AG04450 (cell line): ENCODE measurements at places on chromosomes 6 and 20.

- no peak for DNase-seq
Observed at GRCh38 chr20:44477151-44477550, 1.5 kb downstream of the TTPAL start.

DNA sequence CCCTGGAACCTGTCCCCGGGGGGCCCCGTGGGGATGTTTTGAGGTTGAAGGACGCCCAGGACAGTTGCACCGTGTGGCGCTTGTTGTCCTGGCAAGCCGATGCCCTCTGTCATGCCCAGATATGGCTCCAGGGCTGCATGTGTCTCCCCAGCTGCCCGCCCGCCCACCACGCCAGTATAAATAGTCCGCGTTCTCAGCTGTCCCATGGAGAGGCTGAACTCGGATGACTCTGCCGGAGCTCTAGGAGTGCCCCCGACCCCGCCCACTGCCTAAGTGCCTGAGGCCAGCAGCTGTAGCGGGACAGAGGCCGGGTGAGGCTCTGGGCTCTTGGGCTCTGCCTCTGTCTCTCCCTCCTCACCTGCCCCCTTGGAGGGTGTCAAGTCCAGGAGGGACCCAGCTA is 83.0 kb upstream of the GATA5 start:
- no peak for DNase-seq

DNA sequence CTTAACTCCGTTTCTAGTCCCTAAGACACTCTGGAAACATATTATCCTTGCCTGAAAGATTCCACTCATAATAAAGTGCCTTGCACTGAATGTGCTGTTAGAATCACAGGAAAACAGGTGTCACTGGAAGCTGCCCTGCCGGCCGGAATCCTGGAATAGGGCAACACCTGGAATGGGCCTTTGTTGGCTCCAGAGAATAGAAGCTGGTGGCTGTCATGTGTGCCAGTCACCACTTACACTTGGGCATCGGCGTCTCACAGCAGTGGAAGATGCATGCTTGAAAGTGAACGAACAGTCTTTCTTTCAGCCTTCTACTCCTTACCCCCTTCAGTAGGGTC is 90.8 kb upstream of the AFDN start:
- no peak for DNase-seq

DNA sequence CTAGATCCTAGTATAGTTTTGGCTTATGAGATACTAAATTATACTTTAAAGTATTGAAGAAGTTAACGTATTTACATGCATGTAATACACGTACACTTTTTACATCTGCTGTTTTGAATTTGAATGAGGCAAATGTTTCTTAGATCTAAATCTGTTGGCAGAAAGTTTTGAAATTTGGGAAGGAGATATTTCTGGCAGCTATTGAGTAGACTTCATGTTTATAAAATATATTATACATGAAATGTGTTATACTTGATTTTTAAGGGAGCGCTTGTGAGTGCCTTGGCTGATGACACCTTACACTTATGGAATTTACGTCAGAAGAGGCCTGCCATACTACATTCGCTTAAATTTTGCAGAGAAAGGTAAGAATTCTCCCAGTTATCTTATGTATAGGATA is 34.7 kb downstream of the STXBP5 start:
- DNase-seq = no peak

DNA sequence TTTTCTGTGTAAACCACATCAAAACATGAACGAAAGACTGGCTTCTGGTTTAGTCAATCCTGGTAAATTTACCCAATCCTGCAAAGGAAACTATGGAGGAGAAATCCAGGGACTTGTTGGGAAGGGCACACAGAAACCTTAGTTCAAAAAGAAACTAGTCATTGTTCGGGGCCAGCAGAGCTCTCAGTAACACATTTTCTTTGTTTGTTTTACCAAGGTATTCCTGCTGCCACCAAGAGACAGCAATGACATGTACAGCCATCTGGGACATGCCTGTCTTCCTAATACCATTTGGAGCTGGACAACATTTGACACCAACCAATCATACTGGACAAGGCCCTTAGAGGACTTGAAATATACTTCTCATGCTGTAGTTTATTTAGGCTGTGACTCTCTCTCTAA is 8.3 kb downstream of the OARD1 start:
- DNase-seq = no peak

DNA sequence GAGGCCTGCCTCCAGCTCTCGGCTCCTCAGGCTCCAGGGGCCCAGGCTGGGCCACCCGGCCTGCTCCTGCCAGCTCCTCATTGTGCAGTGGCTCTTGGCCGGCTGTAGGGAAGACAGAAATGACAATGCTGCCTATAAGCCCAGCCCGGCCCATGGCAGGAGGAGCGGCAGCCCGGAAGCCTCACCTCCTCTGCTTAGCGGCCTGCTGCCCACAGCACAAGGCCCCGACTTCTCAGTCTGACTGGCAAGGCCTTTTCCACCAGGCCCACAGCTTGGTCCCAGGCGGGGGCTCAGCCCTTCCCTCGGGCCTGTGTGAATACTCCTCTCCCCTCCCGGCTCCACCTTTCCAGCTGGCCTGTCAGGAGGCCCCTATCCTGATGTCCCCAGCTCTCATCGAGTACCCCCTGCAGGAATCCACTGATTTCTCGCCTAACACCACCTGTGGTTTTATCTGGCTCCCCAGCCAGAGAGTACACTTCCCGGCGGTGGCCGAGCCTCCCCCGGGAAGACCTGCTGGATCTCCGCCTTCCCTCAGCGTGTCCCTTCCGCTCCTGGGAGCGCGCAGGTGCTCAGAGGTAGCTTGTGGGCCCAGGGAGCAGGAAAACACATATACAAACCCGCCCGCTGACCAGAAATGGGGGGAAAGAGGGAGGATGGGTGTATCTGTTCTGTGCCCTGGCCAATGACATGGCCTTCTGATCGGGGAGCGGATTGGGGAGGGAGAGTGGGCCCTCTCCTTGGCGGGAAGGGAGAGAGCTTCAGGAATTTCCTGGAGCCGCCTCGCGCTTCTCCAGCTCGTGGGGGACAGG is 963 bp downstream of the DDRGK1 start:
- no peak for DNase-seq

- DNase-seq = no peak
Observed at GRCh38 chr6:18410412-18410811, 23.3 kb downstream of the RNF144B start.

GRCh38 chr6:131954059-131954774 is 3.0 kb upstream of the CCN2 start:
- DNase-seq = no peak

DNA sequence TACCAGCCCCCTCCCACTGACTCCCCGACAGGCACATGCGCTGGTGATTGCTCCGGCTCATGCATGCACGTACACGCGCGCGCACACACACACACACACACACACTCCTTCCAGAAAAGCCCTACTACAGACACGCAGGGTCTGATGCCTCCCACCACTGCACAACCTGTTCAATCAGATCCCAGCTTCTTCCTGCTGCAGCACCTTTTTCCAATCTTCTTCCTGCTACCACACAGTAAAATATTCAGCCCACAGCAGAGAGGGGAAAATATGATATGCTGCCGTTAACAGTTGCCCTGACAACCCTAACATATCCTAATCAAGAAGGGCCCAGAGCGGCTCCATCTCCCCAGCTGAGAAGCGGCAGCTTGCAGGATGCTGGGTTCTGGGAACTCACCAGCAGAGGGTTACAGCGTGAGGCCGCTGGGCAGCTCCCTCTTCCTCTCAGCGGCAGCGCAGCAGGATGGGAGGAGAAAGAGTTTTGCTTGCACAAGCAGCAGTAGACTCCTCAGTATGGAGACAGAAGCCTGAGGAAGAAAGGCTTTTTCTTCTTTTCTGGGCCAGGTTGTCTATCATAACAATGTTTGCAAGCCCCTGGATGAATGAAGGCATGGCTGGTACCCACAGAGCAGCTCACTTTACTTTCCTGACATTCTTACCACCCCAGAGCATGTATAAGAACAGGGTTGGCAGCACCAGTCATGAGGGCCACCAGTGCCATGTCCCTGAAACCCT is 23.9 kb downstream of the MAP7 start:
- peak; percentile 41 for DNase-seq

DNA sequence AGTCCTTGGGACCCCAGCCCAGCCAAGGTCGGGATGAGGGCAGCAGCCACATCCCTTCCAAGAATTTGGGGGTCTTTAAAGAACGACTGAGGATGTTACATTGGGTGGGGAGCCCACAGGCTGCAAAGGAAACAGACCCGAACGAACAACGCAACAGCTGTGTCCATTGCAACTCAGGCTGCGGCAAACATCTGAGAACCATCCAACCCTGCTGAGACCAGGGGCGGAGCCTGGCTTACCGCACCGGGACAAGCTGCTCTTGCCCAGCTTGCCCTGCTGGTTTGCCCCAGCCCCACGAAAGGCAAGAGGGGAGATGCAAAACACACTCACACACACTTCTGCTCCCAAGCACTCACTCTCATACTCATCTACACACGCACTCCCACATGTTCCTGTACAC is 21.5 kb upstream of the TAF4 start:
- no peak for DNase-seq

- no peak for DNase-seq
Observed at GRCh38 chr6:144957236-144957937, 672.3 kb downstream of the UTRN start.

DNA sequence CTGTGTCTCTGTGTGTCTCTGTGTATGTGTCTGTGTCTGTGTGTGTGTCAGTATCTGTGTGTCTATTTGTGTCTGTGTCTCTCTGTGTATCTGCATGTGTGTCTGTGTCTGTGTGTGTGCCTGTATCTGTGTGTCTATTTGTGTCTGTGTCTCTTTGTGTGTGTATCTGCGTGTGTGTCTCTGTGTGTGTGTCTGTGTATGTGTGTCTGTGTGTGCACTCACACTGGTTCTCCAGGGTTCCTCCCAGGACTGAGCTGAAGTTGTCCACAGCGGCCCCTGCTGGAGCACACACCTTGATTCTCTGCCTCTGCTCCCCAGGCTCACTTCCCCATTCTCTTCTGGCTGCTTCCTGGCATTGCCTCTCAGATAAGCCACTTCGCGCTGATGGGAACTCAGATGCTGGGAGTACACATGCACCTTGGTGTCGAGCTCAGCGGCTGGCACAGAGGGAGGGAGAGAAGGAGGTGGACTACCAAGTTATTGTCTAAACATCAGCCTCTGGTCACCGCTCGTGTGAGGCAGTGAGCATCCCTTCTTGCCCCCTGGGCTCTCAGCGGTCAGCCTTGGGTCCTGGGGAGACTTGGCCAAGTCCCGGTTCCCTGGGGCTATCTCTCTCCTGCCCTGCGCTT is 104.9 kb upstream of the NXT1 start:
- no peak for DNase-seq

DNA sequence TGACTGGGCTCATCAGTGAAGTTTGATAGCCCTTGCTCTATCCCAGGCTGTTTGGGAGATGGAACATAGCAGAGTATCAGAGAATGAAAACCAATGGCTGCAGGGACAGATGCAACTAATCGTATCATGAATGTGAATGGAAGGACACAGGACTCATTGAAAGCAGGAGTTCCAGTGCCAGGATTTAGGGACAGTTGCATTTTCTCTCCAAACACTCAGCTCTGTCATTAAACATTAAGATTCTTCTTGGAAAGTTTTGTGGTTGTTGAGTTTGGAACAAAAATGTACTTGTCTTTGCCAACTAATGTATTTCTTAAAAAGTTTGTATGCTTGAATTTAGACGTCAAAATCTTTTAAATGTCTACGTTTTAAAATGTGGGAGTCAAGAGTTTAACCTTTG is 31.0 kb upstream of the GSTA5 start:
- no peak for DNase-seq
